ENCODE measurements at places on chromosomes 1 and 21. TPM values are rescaled to one million over a fixed set of nuclear protein-coding genes. Genes with fewer than 3 reads are reported as not detected.
A peak's percentile ranks its signal among the peaks of the same experiment; 100 is the strongest.

GRCh38 chr1:193142409-193142808, 20.6 kb downstream of the CDC73 start:
- DNase-seq: no peak

DNA sequence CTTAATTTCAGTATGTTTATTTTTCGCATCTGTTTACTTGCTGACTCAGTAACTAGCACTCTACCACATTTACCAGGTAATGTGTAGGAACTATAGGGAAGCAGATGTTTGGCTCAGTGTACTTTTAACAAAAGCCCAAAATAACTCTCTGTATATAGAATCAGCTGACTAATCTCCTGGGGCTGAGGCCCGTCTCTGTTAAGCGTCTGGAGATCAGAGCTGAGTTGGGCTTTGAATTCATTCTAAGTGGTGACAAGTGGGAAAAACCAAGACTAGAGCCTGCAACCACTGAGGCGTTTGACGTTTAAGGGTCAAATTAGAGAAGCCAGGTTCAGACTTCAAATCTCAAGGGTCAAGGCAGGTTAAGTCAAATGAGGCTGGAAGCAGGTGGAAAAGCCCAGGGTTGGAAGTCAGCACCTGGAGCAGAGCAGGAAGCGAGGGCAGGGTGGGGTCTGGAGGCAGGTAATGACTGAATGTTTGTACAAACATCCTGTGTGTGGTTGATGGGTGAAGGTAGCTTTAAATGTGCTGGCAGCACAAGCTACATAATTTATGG, 56.8 kb upstream of the LYST start:
- no peak for DNase-seq

- peak; percentile 94 for DNase-seq
Measured at GRCh38 chr1:2128189-2128901, 66.2 kb downstream of the FAAP20 start.

DNA sequence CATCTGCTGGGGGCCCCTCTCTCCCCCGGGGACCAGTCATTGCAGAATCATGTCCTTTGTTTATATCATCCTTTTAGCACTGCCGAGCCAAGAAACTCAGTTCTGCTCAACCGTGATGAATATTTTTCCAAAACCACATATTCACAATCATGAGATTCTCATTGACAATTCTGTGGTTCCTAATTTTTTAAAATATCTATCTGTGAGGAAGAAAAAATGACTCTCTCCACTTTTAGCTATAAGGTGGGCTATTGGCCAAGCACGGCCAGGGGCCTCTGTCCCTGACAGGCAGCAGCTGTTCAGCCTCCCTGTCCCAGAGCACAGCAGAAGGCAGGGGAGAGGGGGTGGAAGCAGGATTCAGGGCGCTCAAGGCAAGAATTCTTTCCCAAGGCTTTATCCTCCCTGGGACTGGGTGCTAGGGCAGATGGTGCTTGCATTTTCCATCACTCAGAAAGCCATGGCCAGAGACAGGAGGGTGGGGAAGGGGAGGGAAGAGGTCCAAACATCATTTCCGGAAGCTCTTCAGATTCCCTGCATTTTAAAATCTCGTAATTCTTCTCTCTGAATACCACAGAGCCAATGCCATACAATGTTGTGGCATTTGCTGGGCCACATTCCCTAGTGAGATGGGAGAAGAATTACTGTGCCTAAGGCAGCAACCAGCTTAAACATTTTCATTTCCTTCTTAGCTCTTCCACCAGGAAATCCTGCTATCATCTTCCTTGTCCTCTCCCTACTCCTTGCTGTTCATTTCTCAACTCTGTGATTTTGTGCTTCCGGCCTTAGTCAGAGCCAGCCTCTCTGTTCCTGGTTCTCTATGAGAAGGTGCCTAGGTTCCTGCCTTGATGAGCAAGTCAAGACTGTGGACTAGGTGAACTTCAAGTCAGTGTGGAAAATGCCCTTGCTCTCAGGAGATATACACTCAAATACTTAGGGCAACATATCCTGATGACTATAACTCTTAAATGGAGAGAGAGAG, 60.3 kb downstream of the KCNJ6 start:
- no peak for DNase-seq

GRCh38 chr1:83641206-83641658, 357.7 kb downstream of the TTLL7 start:
- no peak for DNase-seq

DNA sequence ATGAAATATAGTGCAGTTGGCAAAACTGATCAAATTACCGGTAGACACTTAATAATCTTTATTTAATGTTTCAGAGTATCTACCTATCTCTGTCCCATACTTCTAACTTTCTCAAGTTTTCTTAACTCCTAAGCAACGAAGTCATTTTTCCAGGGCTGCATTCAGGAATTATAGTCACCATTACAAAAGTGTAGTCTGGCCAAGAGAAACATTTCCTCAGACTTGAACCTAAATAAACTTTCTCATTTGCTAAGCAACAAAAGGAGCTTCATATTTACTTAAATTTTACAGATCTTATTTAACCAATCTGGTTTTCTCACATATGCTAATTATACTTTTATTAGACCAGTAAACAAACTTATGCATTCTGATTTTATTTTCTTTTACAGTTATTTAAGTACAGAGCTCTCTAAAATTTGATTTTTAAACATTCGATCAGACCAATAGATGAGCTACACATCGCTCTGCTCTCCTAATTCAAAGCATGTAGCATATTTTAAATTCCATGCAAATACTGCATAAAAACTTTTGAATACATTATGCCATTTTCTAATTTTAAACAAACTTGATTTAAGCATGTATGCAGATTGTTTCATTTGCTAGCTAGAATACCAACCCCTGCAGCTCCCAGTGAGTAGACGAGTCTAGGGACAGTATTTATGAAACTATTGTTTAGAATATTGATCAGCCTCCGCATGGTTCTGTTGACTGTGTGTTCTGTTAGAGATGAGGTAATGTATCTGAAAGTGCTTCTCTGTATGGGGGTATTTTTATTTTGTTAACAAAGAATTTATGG, 201.4 kb downstream of the CHRM3 start:
- DNase-seq: no peak

Gene PDZK1IP1
- 41.2 TPM for total RNA-seq

DNA sequence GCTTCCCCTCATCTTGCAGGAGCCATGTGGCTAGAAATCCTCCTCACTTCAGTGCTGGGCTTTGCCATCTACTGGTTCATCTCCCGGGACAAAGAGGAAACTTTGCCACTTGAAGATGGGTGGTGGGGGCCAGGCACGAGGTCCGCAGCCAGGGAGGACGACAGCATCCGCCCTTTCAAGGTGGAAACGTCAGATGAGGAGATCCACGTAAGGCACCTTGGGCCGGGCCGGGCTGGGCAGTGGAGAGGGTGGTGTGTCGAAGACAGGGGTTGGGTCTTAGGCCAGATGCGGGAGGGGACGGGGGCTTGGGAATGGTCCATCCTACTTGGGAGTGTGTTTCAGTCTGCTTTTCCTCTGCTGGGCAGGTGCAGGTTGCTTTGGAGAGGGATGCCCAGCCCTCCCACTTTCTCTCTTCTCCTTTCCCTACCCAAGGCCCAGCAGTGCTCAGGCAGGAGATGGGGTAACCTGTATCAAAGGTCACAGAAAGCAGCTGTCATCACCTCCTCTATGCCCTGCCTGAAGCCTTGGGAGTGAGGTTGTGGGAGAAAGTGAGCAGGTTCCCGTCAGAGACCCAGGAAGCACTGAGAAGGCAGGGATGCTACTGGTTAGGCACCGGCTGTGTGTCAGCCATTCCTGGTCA, 18.9 kb downstream of the EPHX1 start:
- DNase-seq: no peak

Gene EPHA10
- total RNA-seq: 1.4 TPM

Gene TENT5C
- total RNA-seq: 13.7 TPM
